ENCODE measurements at places on chromosomes 6 and 20. TPM values are rescaled to one million over a fixed set of nuclear protein-coding genes. Genes with fewer than 3 reads are reported as not detected.

Gene TP53TG5
- total RNA-seq: not detected

Gene PTK6
- 0.16 TPM for total RNA-seq

Gene CDH4
- total RNA-seq: 22.3 TPM

Gene MYT1
- 5.9 TPM for total RNA-seq

Gene PRICKLE4
- 0.62 TPM for total RNA-seq

Gene SIRPG
- not detected for total RNA-seq

Gene SPAG4
- 1.4 TPM for total RNA-seq

Gene GLP1R
- not detected for total RNA-seq

Gene TOX2
- total RNA-seq: 0.31 TPM

Gene SOBP
- total RNA-seq: 56.9 TPM

Gene KCNK17
- not detected for total RNA-seq

Gene C2
- total RNA-seq: 4.7 TPM

Gene PGC
- not detected for total RNA-seq

Gene MAN1A1
- 24.0 TPM for total RNA-seq

Gene RAD21L1
- total RNA-seq: not detected

Gene KDM1B
- 47.4 TPM for total RNA-seq

Gene C6orf52
- total RNA-seq: 1.7 TPM

DNA sequence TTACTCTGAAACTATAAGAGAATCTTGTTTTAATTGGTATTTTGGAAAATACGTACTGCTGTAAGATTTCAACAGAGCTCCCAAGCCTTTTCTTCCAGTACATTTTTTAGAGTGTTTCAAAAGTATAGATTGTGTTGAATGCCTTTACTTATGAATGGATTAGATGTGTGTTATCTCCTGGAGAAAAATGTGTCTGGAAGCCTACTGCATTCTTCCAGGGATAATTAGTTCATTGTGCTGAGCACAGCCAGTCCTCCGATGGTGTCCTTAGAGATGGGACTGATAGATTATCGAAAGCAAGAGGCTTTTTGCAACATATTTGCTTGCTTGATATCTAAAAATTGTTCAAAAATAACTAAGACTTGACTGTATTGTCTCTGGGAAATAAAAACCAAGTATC, 114.2 kb downstream of the PLEKHG1 start:
- no peak for DNase-seq

GRCh38 chr6:14865531-14866100, 380.3 kb upstream of the JARID2 start:
- DNase-seq: no peak

- DNase-seq: no peak
These were observed 384 bp upstream of the MANEA start for GRCh38 chr6:95576998-95577303.

DNA sequence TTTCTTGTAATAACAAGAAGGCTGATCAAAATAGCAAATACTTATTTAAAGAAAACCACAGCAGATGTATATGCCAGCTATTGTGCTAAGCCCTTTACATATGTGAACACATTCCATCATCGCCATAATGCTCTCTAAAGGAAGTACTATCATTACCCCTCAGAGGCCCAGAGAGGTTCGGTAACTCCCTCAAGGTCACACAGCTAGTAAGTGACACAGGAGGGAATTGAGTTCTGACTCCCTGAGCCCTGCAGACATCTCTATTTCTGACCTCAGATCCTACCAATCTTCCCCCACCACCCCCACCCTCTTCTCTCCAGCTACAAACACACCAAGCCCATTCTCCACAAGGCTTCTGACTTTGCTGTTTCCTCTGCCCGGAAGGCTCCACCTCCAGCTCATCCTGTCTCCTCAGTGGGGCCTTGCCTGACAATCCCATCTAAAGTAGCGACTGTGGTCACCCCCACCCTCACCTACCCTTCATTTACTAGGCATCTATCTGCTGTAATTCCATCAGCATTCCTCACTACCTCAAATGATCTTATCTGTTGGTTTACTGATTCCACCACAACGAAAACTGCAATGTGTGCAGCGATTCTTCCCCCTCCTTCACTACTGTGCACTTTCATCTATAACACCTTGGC, 234.5 kb downstream of the LRFN2 start:
- no peak for DNase-seq

GRCh38 chr6:26222571-26222970, 135.3 kb downstream of the HFE start:
- no peak for DNase-seq

DNA sequence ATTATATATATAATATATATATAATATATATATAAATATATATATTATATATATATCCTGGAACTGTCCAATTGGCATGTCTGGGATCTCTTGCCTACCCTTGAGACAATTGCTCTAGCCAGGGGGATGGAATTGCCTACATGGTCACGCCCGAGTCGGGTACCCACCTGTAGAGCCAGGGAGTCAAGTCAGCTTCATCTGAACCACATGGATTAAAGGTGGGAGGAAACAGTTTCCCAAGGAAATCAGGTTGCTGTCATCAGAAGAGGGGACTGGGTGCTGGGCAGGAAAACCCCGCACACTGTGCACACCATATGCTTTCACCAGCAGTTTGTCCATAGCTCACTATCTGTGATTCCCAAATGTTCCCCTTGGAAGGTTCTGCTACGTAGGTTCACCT, 252.5 kb upstream of the NOX3 start:
- no peak for DNase-seq

- no peak for DNase-seq
These were observed 37.4 kb downstream of the TOMM6 start for GRCh38 chr6:41824571-41825569.

DNA sequence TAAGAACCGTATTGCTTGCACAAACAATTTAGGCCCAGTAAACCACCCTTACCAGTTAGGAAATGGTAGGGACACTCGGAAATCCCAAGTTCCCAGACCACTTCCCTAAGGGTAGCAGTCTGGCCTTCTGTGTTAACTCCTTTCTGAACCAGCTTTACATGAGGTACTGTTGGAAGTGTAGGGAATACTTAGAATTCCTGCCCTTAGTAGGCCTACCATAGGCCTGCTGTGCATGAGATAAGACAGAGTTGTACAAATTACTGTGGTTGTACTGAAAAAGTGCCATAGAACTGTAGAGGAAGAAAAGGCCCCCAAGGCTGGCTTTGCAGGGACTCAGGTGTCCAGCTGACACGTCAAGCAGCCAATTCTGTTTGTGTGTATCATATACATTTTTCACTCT, 11.1 kb downstream of the RPRD1B start:
- DNase-seq: no peak

GRCh38 chr20:38175304-38176180, 10.5 kb upstream of the TGM2 start:
- no peak for DNase-seq

GRCh38 chr6:107707346-107708275, 116.5 kb downstream of the SCML4 start:
- no peak for DNase-seq

DNA sequence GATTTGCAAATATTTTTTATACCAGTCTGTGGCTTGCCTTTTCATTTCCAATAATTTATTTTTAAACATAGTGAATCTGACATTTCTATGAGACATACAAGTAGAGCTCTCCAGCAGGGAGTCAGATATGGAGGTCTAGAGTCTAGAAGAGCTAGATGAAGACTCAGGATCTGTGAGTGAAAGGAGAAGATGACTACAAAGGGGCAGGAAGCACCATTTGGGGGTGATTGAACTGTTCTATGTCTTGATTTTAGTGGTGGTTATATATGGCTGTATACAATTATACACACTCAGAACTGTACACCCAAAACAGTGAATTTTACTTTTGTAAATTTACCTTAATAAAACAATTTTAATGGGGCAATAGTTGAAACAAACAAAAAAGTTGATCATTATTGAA, 127.9 kb upstream of the BACH2 start:
- DNase-seq: no peak

- DNase-seq: no peak
These were observed 2.0 kb downstream of the FGD2 start for GRCh38 chr6:37007340-37008043.

- no peak for DNase-seq
These were observed 10.2 kb downstream of the SLC22A1 start for GRCh38 chr6:160131636-160132296.

- DNase-seq: no peak
These were observed 245.0 kb downstream of the GMPR start for GRCh38 chr6:16483315-16483875.

GRCh38 chr20:63094767-63095499, 88.2 kb upstream of the BHLHE23 start:
- no peak for DNase-seq

GRCh38 chr6:39923394-39923793, 10.9 kb downstream of the MOCS1 start:
- DNase-seq: no peak

- DNase-seq: no peak
These were observed 74.7 kb downstream of the FAM217A start for GRCh38 chr6:4004249-4004648.

GRCh38 chr6:64224819-64225218, 589.2 kb downstream of the PHF3 start:
- no peak for DNase-seq

DNA sequence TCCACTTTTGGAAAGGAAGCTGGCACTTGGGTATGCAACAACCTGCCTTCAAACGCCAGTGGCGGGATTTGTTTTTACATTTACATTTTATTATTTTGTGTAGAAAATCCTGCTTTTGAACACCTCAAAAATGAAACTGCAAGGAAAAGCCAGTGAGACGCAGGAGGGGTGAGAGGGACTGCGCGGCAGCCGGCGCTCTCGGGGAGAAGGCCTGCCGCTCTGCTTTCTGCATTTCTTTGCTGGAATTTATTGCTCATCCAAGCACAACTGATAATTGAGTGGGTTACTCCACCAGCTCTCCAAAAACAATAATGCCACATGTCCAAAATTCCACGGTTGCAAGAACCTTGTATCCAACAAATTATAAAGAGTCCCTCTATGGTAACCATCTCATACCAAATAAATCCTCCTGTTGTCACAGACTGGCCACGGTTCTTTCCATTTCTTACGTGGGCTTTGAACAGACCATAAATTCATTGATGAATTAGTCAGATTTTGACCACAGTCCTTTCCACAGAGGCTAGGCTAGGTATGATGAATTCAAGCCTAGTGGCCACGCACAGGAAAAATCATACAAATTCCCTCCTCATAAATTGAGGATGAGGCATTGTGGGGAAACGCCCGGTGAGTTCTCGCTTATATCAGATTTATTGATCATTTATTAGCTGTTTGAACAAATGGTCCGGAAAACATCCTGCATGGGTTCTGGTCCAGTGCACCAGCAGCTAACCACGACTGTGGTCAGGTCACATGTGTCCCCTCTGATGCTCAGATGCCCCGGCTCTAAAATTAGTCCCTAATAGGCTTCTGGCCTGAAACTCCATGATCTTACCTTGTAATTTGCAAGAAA, 31.6 kb upstream of the FOXC1 start:
- DNase-seq: no peak

- DNase-seq: no peak
These were observed 84.1 kb downstream of the TNFAIP3 start for GRCh38 chr6:137951064-137951597.

GRCh38 chr20:23022849-23023248, 12.3 kb upstream of the SSTR4 start:
- DNase-seq: no peak

DNA sequence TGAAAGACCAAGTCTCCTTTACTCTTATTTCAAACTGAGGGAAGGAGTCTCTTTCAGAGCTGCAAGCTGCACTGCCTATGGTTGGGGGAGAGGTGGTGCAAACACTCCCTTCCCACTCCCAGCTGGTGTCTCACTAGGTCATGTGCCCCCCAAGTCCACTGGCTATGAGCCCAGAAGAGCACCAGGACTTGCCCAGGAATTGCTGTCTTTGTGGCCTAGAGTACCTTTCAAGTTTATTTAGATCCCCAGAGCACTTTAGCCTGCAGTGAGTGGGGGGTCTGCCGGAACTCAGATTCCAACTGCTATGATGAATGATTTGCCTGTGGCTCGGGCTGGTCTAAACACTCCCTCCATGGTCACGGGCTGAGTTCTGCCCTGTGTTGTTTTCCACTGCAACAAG, 192.6 kb upstream of the CITED2 start:
- no peak for DNase-seq

DNA sequence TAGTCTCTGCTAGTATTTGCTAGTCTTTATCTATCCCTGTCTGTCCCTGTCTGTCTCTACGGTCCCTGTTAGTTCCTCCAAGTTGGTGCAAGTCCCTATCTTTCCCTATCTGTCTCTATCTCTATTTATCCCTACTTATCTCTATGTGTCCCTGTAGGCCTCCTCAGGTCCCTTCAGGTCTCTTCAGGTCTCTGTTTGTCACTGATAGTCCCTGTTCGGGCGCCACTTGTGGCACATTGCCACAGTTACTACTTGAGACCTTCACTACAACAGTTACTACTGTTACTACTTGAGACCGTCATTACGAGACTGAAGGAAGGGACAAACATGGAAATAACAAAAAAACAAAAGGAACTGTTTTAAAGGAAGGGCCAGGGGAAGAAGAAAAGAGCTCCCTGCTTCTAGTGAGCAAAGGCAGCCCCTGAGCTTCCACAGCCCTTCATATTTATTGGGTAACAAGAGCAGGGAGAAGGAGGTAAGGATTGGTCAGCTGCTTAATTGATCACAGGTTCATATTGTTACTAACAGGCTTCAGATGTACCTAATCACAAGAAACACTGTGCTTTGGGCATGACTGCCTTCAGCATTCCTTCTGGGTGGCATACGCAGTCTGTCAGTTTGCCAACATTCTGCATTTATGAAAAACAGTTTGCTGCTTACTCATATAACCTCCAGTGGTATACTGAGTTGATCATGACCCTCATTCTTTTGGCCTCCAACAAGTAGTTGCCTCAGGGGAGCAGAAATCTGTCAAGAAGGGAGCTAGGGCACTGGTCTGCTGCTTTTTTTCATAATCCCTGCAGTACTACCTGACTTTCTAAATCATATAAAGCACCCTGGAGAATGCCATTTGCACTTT, 8.4 kb downstream of the EPB41L2 start:
- no peak for DNase-seq

DNA sequence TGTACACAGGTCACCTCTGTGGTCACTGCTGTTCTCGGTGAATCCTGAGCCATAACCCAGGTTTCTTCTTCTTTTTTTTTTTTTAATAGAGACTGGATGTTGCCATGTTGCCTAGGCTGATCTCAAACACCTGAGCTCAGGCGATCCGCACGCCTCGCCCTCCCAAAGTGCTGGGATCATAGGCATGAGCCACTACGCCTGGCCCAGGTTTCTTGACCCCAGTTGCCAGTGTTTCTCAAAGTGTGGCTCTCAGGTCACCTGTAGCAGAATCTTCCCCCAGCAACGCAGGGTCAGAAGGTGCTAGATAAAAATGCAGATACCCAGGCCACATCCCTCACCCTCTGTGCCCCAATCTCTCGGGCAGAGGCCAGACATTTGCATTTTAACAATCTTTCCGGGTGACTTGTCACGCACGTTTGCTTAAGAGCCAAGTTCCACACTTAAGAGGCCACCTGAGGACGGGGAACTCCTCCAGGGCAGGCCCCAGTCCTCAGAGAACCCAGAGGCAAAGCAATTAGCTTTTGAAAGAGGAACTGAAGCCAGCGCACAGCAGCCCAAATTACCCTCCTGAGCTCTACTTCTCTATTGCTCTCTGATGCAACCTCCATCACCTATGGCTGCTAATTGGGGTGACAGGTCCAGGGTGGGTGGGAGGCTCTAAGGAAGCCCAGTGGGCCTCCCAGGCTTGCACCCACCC, 81.8 kb downstream of the NFATC2 start:
- DNase-seq: no peak

Measured in occipital lobe (tissue), 3 donors.